Right hindlimb (tissue), 1 donor: ENCODE measurements at places on chromosomes 6 and 20.

GRCh38 chr6:100691972-100692371, 189.2 kb downstream of the ASCC3 start:
- no peak for DNase-seq

GRCh38 chr20:54351371-54352136, 123.8 kb upstream of the DOK5 start:
- no peak for DNase-seq

DNA sequence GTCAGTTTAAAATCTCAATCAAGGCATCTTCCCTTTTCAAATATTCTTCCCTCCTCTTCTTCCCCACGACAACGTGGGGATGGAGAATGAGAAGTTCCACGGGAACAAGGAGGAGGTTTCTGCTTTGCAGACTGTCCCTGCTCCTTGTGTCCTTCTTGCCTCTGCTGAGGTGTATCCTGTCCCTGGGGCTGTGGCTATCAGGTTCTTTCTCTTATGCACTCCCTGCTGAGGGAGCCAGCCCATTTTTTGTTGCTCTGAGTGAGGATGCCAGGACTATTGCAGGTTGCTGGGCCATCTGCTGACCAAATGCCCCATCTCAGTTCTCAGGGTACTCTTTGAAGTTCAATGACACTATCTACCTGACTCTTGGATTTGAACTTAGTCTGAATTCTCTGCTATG, 533.6 kb downstream of the RNF144B start:
- no peak for DNase-seq

DNA sequence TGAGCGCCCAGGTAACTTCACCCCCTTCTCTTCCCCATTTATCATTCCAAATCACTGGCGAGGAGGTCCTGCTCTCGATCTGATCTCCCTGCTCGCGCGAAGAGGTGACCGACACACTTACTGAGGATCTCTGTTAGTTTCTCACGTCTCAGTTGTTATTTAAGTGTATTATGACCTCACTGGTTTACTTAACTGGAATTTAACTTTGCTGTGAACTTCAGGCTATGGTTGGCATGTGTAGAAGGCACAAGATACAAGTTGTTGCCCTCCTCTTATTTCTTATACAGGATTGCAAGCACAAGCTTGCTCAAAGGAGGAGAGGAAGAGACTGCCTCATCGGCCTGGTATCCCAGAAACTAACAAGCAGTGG, 1.2 kb downstream of the RNF217 start:
- DNase-seq, result no peak

DNA sequence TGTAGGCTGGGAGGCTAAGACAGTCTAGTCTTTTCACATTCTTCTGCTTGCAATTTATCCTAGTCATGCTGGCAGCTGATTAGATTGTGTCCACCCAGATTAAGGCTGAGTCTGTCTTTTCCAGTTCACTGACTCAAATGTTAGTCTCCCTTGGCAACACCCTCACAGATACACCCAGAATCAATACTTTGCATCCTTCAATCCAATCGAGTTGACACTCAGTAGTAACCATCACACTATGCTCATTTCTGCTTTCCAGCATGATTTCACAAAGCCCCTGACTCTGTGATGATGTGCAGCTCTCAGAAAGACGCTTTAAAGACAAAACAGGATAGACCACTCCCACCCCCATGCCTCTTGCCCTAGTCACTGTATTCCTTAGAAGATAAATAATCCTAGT, 693.0 kb downstream of the HTR1B start:
- DNase-seq, result no peak

- peak; percentile 86 for DNase-seq
Observed at GRCh38 chr20:17843246-17844132, 125.1 kb downstream of the SNX5 start.

- peak; percentile 61 for DNase-seq
Observed at GRCh38 chr20:37901654-37902503, 1.0 kb upstream of the VSTM2L start.

DNA sequence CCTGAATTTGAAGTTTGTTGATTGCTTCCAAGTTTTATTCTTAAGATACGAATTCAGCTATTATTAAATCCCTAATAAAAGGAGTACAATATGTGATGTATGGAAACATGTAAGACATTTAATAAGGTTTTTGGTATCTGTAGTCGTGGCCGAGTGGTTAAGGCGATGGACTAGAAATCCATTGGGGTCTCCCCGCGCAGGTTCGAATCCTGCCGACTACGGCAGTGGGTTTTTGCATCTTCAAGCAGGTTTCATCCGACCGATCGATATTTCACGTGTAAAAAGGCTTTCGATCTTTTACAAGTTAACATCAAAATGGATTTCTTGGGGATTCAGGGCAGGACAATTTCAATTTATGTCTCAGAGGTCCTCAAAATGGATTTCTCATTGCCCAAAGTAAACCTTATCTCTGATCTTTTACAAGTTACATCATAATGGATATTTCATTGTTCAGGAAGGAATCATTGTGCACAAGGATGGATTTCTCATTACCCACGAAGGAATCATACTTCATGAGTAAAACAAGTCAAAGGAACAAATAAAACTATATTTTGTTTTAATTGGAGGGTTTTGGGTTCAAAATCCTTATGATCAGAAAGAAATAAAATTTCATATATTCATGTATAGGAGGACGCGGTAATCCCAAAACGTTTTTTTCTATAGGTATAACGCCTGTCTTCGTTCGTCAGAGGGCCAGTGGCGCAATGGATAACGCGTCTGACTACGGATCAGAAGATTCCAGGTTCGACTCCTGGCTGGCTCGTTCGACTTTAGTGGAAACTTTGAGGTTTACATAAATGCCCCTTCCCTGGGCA, 37.3 kb upstream of the BTN3A2 start:
- DNase-seq, result peak; percentile 71

DNA sequence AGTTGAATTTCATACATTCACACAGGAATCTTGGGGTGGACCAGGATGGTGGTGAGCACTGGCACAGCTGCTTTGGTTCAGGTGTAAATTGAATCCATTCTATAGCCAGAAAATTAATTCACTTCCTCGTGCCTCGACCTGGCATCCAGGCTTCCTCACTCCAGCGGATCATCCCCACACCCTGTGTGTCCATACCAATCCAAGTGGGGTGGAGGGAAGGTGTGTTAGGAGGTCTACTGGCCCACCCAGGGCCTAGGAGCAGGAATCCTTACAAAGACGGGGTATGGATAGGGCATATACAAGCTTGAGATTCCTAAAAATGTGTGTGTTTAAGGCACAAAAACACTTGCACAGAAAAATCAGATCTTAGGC, 81.8 kb upstream of the SLC24A3 start:
- DNase-seq, result no peak
